ENCODE measurements at places on chromosomes 4 and X.
A peak's percentile ranks its signal among the peaks of the same experiment; 100 is the strongest.

DNA sequence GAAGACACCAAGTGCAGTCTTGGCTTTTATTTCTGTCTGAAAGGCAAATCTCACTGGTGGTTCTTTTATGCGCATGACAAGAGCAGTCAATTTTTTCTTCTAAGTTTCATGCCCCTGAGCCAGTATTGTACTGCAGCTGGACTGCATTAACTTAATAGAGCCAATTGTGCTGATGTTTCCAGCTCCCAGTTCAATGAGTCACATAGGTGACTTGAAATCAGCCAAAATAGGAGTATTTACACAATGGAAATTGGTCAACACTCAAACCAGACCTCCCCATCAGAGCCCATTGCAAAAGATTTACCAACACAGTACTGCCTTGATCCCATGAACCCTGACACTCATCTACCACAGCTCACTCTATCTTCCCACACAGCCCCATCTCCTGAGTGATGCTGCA lies 100.3 kb upstream of the GUCY1A1 start:
- no peak for DNase-seq

DNA sequence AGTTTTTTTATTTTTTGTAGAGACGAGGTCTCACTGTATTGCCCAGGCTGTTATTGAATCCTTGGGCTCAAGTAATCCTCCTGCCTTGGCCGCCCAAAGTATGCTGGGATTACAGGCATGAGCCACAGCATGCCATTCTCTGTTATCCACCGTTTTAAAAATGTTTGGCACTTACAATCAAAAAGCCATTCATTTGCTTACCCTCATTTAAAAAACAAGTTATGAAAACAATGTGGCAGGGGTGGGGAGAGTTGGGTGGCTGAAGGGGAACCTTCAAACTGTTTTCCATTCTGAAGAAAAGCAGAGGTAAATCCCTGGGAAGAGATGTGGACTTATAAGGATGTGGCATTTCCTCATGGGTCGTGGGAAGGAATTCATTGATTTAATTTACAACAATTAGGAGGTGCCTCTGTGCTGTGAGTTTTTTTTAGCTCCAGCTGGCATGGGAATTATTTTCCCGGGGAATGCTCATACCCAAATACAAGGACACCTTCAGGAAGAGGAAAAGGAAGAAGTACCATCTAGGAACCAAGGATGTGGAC lies 103.5 kb downstream of the MID1 start:
- no peak for DNase-seq

DNA sequence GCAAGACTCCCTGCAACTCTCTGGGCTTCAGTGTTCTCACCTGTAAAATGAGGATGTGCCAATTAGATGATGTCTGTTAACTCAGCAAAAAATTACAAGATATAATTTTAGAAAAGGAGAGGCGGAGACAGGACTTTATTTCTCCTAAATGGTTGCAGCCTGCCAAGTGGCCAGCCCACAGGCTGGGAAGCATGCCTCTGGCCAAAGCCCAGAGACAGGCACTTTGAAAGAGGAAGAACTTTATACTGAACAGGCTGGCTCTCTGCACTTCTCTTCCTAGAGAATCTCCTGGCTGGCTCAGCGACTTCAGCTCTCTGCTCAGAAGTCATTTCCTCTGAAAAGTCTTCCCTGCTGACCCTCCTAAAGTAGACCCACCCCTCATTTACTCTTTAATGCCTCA lies 3.7 kb downstream of the PRDM5 start:
- DNase-seq, result no peak

- no peak for DNase-seq
Observed at GRCh38 chrX:154714925-154715324, 36.0 kb downstream of the GAB3 start.

DNA sequence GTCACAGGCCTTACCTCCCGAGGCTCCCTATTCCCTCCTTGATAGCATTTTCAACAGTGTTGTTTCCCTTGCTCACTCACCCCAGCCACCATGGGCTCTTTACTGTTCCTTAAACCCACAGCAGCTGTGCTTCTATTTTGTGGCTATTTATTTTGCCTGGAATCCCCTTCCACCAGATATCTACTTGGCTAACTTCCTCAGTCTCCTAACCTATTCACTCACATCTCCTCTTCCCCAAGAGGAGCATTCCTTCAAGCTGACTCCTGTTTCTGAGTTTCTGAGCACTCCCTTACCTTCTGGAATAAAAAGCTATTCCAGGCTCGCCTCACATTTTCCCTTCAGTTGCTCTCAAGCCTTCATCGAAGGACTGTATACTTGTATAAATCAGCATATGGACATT lies 50.5 kb downstream of the CXCL1 start:
- no peak for DNase-seq

DNA sequence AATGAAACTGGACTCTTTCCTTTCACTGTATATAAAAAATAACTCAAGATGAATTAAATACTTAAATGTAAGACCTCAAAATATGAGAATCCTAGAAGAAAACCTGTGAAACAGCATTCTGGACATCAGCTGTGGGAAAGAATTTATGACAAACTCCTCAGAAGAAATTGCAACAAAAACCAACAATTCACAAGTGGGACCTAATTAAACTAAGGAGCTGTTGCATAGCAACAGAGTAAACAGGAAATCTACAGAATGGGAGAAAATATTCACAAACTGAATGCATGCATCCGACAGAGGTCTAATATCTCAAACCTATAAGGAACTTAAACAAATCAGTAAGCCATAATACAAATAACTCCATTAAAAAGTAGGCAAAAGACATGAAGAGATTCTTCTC lies 851.7 kb upstream of the PCDH10 start:
- DNase-seq, result no peak

- no peak for DNase-seq
Observed at GRCh38 chrX:110082161-110082560, 79.2 kb downstream of the TMEM164 start.

- DNase-seq, result no peak
Observed at GRCh38 chr4:78592088-78592783, 40.7 kb downstream of the ANXA3 start.

DNA sequence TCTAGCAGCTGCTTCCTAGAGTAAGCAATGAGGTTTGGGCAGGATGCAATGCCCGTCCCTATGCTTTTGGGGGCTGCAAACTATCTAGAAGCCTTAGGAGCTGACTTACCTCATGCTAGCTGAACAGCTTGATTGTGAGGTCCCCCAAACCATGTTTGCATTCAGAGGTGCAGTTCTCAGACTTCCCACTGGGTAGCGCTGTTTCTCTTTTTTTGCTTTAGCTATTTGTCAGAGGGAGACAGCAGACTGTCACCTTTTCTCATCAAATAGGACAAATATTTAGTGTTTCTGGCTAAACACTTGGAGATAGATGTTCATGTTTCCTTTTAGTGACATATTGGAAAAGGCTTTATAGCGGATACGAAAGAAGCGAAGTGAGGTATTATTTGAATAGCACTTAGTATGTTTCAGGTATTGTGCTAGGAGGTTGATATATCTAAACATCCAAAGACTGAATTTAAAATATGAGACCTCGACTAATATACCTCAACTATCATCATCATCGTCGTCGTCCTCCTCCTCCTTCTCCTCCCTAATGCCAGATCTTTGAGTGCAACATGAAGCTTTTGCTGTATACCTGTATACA lies 18.7 kb upstream of the TMEM192 start:
- DNase-seq, result peak; percentile 56

DNA sequence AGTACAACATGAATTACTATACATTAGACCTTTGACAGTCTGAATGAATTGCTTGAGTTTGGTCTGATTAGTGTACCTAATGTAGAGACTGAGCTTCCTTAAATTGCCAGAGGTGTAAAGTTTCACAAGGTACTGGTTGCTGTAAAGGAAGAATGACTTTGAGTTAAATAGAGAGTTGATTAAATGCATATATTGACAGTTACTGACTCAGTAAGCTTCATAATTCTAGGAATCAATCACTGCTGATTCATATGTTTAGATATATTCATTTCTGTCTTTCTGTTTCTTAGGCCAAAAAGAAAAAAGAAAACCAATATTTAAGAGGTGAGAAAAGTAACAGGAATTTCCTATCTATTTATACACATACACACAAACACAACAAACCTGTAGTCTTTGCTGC lies 16.2 kb upstream of the ART3 start:
- DNase-seq, result no peak
